Stimulated activated CD4-positive, alpha-beta T cell treated with anti-CD3 and anti-CD28 coated beads, TNF-alpha, amount 100 ng/mL, for 48 hours (primary cell): ENCODE measurements at places on chromosomes 2 and 18.

GRCh38 chr2:134217351-134217750 lies 36.5 kb upstream of the MGAT5 start:
- no peak for DNase-seq

- DNase-seq, result no peak
These were observed 115.3 kb upstream of the TANK start for GRCh38 chr2:161044921-161045320.

- DNase-seq, result no peak
These were observed 29.5 kb upstream of the ZNF396 start for GRCh38 chr18:35406666-35407065.

- no peak for DNase-seq
These were observed 168.0 kb downstream of the LPIN1 start for GRCh38 chr2:11914455-11914854.

- no peak for DNase-seq
These were observed 50.5 kb downstream of the MAPK4 start for GRCh38 chr18:50610349-50610748.

DNA sequence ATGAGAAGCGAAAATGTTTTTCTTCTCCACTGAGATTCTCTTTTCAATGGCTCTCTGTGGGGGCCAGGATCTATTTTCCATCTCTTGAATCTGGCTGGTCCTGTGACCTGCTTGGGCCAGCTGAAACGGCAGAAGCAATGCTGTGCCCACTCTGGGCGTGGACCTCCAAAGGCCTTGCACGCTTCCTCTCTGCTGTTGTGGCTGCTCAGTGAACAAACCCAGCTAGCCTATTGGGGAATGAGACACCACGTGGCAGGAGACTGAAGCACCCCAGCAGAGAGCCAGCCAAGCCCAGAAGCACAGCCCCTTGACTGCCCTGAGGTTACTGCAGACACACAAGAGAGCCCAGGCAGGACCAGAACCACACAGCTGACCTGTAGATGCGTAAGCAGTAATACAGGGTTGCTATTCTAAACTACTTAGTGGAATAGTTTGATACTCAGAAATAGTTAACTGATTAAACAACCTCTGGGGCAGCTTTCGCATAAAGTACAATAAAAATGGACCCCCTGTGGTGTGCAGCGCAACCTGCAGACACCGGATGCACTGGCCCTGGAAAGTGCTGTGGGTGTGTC lies 221.7 kb upstream of the SH3BP4 start:
- no peak for DNase-seq

DNA sequence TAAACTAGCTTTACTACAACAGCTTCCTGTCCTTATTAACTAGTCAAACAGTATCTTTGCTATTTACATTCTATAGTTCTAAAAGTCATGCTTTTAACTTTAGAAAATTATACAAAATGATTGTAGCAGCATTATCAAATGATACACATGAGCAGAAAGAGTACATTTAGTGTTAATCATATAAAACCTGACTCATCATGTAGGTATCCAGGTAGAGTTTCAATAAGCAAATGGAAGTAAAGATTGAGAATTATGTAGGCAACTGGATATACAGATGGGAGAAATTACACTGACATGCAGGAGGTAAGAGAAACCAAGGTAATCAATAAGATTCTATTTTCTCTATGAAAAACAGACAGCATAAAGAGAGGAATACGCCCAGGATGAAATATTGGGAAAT lies 33.8 kb downstream of the TRIP12 start:
- DNase-seq, result no peak

GRCh38 chr2:53877556-53877955 lies 17.8 kb upstream of the GPR75 start:
- no peak for DNase-seq

GRCh38 chr2:231398585-231398984 lies 3.1 kb downstream of the B3GNT7 start:
- no peak for DNase-seq

DNA sequence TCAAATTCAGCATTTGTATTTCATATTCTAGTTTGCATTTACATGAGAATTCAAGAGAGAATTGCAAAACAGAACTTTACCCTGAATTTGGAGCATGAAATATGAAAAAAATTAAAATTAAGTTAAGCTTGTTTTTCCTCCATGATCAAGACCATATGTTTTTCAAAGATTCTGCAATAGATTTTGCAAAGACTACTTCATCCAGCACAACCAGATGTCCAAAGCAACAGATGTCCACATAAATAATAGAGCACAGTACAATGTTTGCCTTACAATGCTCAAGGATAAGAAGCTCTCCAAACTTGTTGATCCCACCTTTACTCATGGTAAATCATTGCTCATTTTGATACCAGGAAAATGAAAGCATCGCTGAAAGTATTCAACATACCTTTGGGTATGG lies 25.6 kb downstream of the FAP start:
- no peak for DNase-seq

DNA sequence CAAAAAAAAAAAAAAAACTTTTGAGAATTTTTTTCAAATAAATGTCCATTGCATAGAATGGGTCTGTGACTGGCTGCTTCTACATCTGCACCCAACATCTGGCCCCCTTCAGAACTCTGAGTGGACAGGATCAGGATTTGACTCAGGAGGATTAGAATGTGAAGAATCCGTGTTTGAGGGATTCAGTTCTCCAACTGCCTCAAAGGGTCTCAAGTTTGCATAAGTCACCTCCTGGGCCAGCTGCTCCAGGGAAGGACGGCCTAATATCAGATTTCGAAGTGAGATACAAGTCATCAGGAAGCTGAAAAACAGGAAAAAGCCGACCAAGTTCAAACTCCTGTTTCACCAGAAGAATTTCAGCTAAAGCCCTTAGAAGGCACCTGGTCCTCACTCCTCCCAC lies 10.9 kb downstream of the MAT2A start:
- no peak for DNase-seq

DNA sequence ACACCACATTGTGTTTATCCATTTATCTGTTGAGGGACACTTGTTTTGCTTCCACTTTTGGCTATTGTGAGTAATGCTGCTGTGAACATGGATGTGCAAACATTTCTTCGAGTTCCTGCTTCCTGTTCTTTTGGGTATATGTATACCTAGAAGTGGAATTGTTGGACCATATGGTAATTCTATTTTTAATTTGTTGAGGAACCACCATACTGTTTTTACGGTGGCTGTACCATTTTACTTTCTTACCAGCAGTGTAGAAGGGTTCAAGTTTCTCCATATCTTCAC lies 23.1 kb downstream of the ANXA4 start:
- DNase-seq, result no peak

GRCh38 chr2:97708048-97708380 lies 5.4 kb upstream of the ZAP70 start:
- no peak for DNase-seq

GRCh38 chr2:41871080-41871479 lies 176.7 kb upstream of the PKDCC start:
- no peak for DNase-seq

GRCh38 chr2:222747526-222748160 lies 76.2 kb downstream of the MOGAT1 start:
- DNase-seq, result no peak

DNA sequence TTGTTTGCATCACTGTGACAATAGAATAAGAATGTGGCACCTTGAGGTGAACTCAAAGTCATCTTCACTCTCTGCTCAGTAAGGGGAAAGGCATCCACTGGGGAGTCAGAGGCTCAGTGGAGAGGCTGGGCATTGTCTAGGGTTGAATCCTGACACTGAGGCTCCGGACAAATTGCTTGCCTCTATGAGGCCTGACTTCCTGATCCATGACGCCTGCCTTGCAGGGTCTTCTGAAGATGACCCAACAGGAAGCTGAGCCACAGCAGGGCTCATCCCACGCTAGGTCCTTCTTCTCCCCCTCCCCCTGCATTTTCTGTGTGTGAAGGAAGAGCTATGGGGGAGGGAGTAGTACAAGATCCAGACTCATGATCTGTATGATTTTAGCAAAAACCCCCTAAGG lies 265.1 kb downstream of the SH3BP4 start:
- no peak for DNase-seq

GRCh38 chr2:237859533-237860272 lies at the start of gene RAMP1:
Gene RAMP1, plus strand, starts transcription at chr2:237859623. Its CDS starts 53 bp downstream, at chr2:237859676.
- DNase-seq, result no peak

DNA sequence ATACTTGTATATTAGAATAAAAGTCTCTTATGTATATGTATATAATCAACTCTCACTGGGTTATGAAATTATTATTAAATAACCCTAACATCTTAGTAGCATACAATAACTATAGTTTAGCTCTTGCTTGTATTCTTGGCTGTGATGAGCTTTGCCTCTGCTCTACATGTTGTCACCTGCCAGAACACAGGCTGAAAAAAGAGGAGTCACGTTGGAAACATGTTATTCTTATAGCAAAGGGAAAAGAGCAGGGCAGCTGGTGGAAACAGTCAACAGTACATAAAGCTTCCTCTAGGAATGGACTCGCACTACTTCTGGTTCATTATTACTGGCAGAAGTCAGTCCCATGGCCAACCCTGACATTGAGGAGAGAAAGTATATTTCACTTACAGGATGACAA lies 362.0 kb upstream of the KYNU start:
- no peak for DNase-seq

GRCh38 chr2:238492840-238493239 lies 66.1 kb downstream of the ASB1 start:
- no peak for DNase-seq

DNA sequence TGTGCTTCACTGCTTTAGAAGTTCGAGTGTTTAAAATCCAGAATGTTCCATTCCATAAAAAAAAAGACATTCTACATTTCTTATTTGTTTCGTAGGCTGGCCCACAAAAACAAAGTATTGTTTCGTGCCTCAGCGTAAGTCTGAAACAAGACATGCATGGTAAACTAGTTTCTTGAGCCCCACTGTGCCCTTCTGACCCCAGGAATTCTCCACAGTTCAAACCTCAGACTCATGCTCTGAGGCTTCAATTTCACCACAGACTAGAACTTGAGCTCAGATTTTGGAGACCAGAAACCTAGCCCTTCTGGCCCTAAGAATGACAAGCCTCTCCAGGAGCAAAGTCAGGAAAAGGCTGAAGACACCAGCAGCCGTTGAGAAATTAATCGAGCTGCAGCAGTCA lies 151.5 kb downstream of the SLC8A1 start:
- DNase-seq, result no peak

GRCh38 chr2:37566517-37566981 lies 104.9 kb downstream of the CDC42EP3 start:
- no peak for DNase-seq

GRCh38 chr2:26852405-26853306 lies 4.7 kb downstream of the DPYSL5 start:
- no peak for DNase-seq

DNA sequence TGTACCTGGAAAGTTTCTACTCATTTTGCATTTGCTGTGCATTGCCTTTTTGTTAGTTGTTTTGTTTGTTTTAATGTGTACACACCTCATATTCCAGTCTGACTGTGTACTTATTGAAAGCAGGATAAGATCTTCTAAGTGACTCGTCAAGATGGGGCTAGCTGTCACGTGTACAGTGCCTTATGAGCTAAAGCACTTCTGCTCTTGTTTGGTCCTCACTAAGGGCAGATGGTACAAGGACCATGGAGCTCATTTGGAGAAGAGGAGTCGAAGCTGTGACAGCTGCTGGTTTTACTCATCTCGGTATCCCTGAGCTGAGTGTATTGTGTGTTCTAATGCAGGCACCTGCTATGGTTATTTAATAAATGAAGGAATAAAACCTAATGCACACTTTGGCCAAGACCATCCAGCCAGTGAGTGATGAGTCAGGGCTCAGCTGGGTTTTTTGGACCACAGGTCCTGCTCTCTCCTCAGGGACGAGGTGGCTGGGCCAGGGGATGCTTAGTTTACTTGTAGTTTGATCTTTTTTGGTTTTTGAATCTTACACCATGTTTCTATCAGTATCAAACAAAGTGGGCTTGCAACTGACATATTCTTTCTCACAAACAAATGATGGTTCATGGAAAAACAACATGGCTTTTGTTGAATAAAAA lies 152.5 kb upstream of the APCDD1 start:
- no peak for DNase-seq

DNA sequence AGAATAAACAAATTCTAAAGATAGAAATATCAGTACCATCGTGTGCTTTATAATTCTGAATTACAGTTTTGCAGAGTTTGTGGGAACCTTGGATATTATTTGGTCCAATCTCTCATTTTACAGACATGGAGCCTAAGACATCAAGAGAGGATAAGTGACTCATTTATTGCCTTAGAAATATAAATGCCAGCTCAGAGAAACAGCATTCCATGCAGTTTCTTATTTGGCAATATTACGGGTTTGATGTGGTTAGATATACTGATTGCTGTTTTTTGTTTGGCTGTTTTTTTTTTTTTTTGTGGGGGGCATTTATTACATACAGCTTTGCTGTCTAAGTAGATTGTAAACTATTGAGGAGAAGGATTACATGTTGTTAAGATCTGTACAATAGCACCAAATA lies 1241.1 kb upstream of the LRRTM1 start:
- DNase-seq, result no peak

- no peak for DNase-seq
These were observed 40.4 kb upstream of the MAL start for GRCh38 chr2:94984964-94985575.

- DNase-seq, result no peak
These were observed 38.9 kb upstream of the OTOF start for GRCh38 chr2:26516781-26517180.

GRCh38 chr2:195057001-195057400 lies 600.0 kb upstream of the SLC39A10 start:
- DNase-seq, result no peak

- peak; percentile 31 for DNase-seq
These were observed 652 bp downstream of the PPM1B start for GRCh38 chr2:44169155-44169898.

- DNase-seq, result no peak
These were observed 2.4 kb downstream of the NFATC1 start for GRCh38 chr18:79397830-79398761.

- DNase-seq, result no peak
These were observed 571 bp downstream of the EEF1B2 start for GRCh38 chr2:206160125-206160806.

DNA sequence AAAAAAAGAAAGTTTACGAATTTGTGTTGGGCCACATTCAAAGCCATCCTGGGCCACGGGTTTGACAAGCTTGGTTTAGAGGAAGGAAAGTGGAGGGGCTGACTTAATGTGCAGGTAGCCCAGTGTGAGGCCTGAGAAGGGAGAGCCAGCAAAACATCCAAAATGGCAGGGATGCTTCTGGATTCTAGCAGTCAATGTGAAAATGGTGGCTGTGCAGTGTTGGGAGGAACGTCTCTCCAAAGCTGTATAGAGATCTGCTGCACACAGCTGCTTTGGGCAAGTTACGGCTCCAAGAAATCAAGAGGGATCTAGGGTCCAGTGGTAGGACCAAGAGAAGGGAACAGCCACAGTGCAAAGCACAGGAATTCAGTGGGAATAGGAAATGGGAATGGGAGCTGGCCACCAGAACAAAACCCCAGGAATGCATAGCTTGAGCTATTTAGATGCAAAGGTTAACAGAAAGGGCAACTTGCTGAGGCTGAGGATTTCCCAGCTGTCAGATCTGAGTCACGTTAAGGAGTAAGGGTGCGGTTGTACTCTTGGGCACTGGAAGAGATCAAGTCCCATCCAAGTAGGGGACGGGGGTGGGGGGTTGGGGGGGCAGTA lies 70.6 kb downstream of the B3GNT2 start:
- no peak for DNase-seq

GRCh38 chr2:157480182-157480961 lies 36.5 kb upstream of the CYTIP start:
- DNase-seq, result peak; percentile 53
